Astrocyte of the spinal cord (primary cell): ENCODE measurements at places on chromosomes 2 and 18.

DNA sequence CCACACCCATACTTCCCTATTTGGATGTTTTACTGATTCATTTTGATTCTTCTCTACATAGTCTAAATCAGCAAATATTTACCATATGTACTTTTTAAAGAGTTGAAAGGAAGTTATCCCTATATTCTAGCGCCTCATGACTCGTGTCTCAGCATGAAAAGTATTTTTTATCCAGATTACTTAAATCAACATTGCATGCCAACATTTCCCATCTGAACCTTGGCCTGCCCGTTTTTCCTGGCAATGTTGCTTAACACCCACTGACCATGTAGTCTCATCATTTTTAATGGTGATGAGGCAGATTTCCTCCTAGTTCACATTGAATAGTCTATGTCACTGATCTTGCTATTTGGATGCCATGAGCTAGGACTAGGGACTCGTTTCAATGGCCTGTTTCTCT is 13.2 kb upstream of the SCYGR5 start:
- DNase-seq = no peak

GRCh38 chr2:173278794-173279526 is 75.7 kb upstream of the CDCA7 start:
- no peak for DNase-seq

DNA sequence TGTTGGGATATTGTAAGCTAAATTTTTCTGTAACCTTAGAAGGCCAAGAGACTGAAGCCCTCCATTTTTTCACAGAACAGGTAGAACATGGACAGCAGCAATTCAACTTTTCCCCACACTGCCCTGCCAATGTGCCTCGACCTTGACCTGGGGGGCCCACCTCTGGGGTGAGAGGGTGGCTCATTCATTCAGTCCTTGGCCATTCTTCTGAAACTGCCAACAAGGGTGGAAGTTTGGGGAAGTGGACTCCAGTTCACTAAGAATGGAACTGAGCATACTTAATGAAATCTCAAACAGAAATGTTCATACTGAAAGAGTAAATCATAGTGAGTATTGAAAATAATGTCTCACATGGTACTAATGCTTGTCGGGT is 1.1 kb downstream of the EEF1B2 start:
- no peak for DNase-seq

- DNase-seq = peak; percentile 76
Measured at GRCh38 chr2:172931918-172932520, 143.6 kb upstream of the MAP3K20 start.

- DNase-seq = peak; percentile 74
Measured at GRCh38 chr2:188512456-188512855, 220.8 kb downstream of the GULP1 start.

DNA sequence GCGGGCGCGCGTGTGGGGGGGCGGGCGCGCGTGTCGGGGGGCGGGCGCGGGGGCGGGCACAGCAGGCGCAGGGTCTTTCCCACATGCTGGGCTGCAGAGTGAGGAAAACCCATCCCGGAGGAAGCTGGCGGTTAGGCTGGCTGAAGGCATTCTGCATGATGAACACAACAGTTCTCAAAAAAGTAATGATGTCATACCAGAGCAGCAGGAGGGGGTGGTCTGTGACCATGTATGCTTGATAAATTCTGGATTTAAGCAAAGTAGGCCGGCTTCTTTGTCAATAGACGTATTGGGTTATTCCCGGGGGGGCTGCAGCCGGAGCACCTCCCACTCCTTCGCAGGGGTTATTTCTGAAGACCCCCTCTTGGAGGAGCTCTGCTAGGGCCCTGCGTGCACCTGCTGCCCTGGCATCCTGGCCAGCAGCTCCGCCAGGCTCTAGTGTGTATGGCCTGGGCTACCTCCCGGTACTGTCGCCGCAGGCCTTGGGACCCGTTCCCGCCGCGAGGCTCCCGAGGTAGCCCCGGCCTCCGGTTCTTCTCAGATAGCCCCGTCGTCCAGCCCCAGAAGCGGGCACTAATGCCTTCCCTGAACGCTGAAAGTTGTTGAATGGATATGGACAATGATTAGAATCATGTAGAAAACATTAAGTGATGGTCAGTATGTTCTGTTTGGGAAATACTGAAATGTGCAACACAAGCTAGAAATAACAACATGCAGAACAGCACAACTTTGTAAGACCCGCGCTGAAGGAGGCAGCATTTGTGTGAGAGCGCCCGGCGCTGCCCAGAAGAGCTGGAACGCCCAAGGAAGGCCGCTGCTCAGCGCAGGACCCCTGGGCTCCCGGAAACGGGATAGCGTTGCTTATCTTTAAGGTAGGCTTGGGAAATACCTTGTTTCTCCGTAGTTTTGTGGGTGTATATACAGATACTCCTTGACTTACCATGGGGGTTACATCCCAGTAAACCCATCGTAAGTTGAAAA is 101.4 kb upstream of the RAB6C start:
- peak; percentile 52 for DNase-seq

DNA sequence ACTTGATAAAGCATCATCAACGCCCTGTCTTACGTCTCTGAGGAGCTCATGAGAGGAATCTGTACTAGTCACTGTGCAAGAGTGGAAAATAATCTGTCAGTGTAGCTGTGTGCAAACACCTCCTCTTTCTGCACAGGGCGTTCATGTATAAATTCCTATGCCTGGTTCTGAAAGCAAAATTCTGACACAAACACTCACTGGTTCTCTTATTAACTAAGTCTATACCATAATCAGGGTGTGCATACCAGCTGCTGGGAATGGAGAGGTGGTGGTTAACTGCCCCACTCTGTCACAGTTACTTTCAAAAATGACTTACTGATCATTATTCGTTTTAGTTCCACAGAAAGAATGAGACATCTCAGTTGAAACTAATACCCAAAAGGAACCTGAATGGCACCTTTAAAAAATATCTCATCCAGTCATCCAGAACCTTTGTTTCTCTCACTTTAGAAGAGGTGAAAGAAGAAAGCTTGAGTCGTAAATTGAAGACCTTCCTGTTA is 35.7 kb downstream of the STK39 start:
- DNase-seq = no peak

- peak; percentile 90 for DNase-seq
Measured at GRCh38 chr2:174593574-174594203, 3.9 kb downstream of the WIPF1 start.

- DNase-seq = peak; percentile 96
Measured at GRCh38 chr2:179106676-179107428, 56.9 kb upstream of the CCDC141 start.

DNA sequence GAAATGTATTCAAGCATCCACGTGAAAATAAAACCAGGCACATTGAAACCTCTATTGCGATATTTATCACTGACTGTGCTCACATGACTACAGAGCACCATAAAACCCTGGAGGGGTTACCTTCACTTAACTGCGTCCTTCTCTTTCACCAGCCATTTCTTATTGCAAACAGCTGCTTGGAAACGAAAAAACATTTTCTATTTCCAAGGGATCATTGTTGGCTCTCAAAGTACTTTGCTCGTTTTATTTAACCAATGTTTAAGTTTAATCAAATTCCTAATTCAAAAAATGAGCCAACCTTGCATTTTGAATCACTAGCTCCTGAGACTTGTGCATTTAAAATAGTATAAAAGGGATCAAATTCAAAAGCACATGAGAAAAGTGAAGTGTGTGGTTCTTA is 134.4 kb downstream of the OSR1 start:
- no peak for DNase-seq

- DNase-seq = peak; percentile 33
Measured at GRCh38 chr2:17719562-17720371, 33.8 kb downstream of the SMC6 start.
